Stimulated activated CD4-positive, alpha-beta T cell treated with anti-CD3 and anti-CD28 coated beads, TNF-alpha, amount 100 ng/mL, for 1 hour (primary cell): ENCODE measurements at places on chromosomes 12 and 14.

- no peak for DNase-seq
These were observed 19.0 kb downstream of the AP5M1 start for GRCh38 chr14:57287745-57288144.

GRCh38 chr12:33429468-33429867 is 10.2 kb downstream of the SYT10 start:
- DNase-seq = no peak

DNA sequence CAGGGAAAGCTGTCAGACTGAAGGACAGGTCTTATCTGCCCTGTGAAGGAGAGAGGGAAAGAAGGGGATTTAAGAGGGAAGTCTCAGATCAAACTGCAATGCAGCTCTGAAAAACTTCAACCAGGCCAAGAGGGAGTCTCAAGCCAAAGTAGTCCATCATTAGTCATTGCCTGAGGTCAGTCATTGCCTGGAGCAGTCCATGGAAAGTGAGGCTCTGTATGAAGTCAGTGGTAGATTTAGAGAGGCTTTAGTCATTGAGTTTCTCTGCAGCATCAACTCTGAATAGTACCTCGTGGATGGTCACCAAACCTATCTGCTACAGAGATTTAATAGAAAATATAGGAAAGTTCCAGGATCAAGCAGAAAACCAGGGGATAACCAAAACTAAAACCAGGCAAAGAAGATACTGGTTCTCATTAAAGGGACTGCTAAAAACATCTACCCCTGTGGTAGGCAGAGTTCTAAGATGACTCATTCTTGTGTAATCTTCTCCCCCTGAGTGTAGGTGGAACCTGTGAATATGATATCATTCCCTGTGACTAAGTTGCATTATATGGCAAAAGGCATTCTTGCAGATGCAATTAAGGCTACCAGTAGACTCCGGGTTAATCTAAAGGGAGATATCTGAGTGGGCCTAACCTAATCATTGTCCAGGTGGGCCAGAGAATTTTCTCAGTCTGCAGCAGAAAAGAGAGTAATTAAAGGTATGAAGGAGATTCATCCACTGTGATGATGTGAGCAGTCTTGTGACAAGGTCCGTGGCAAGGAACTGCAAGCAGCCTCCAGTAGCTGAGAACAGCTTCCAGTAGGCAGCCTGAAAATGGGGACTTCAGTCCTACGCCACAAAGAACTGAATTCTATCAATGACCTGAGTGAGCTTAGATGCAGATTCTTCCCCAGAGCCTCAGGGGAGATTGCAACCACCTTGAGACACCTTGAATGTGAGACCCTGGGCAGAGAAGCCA is 123.1 kb downstream of the GALC start:
- DNase-seq = no peak

GRCh38 chr12:113392988-113393579 is 10.6 kb downstream of the SDS start:
- DNase-seq = no peak
